CD4-positive, alpha-beta T cell treated with Interleukin-6 at 100 ng/mL for 8 hours (primary cell): ENCODE measurements at places on chromosomes 5 and 9.

DNA sequence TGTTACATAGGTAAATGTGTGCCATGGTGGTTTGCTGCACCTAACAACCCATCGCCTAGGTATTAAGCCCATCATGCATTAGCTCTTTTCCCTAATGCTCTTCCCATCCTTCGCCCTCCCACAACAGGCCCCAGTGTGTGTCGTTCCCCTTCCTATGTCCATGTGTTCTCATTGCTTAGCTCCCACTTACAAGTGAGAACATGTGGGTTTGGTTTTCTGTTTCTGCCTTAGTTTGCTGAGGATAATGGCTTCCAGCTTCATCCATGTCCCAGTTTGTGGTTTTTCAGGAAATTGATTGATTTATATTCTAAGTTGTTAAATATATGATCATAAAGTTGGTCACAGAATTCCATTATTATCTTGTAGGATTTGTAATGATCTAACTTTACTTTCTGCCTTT is 85.3 kb upstream of the CAST start:
- no peak for DNase-seq

GRCh38 chr5:168295574-168296201 is 4.2 kb downstream of the WWC1 start:
- DNase-seq: no peak

GRCh38 chr5:61994171-61994570 is 311.8 kb upstream of the KIF2A start:
- DNase-seq: no peak

GRCh38 chr5:93278896-93279295 is 302.1 kb downstream of the NR2F1-AS1 start:
- no peak for DNase-seq

DNA sequence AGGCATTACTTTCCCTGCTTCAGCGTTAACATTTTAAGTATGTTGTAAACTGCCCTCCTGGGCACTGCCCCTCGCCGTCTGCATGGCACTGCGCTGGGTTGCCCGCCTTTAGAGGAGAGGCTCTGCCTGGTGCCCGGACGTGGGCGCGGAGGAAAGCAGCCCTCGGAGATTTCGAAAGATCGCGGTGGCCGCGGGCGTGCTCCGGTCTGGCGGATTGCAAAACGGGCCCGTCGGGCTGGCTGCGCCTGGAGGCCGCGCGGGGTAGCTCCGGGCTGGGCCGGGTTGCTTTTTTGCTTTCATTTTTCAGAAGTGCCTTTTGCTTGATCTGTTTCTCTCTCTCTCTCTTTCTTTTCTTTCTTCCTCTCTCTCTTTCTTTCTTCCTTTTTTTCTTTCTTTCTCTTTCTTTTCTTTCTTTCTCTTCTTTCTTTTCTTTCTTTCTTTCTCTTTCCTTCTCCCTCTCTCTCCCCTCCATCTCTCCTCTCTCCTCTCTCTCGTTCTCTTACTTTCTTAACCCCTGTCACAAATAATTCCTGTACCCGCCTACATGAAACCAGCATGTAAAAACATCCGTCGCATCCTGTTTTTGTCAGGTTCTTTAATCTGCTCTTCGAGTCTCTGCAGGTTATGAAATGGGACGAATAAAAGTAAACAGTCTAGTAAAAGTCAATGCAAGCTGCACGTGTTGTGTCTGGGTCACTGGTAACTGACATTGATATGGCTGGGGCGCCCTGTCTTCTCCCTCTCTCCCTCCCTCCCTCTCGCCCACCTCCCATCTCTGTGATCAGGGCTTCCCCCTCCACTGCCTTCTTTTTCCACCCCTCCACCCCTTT is 1.7 kb downstream of the FST start:
- peak; percentile 29 for DNase-seq

DNA sequence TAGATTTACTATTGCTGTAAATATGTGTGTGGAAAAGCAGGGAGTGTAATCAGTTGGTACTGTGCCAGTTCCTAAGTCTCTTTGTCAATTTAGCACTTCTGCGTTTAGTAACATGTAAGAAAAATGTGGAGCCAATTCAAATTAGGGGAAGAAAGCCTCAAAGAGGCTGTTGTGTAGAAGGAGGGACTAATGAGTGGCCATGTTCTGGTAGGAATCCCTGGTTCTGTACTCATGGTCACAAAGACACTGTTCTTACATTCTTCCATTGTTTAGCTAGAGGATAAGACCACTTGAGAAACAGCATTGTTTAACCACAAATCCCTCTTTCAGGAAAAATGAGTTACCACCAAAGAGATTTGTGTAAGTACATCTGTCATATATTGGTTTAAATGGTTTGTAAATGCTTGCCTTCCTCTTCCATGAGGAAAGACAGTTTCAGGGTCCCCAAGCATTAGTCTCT is 14.9 kb downstream of the ARHGEF28 start:
- DNase-seq: no peak

DNA sequence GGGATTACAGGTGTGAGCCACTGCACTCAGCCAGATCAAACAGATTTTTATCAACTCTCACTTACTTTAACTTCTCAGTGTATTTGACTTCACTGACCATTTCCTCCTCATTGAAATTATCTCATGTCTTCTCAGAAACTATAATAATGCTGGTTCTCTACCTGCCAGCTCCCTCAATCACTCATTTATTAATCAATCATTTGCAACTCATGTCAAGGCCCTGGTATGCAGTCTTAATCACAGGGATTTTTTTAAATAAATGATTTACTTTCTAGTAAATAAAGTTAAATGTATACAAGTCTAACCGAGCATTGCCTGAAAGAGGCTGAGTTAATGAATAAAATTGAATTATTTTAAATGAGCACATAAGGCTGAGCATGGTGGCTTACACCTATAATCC is 63.3 kb downstream of the PLPP1 start:
- no peak for DNase-seq

- no peak for DNase-seq
These were observed 113.7 kb upstream of the HAPLN1 start for GRCh38 chr5:83834306-83834705.

DNA sequence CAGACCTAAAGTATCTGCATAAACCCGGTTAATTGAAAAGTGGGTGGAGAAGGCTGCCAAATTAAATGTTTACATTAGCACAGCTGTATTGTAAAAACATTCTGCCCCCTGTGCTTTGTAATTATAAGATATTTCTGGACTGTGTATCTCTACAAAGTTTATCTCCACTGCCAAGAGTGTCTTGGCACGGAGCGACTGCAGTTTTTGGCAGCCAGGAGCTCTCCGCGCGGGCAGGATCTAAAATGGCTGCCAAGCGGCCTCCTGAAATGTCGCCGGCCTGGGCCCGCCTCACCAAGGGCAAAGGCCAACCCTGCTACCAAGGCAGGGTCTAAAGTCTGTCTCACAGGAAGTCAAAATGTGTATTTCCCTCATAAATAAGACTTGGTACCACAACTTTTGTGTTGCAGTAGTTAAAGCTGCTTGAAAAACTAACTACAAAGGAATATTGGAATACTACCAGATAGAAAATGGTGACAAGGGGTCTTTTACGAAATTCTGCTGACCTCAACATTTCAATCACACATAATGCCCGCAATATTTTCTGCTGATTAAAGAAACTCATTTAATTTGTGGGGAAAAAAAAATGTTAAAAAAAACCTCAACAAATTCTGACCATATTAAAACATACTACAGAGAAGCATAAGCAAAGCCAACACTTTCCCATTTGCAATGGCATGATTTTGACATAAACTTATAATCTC is 110.4 kb downstream of the NFIB start:
- no peak for DNase-seq

DNA sequence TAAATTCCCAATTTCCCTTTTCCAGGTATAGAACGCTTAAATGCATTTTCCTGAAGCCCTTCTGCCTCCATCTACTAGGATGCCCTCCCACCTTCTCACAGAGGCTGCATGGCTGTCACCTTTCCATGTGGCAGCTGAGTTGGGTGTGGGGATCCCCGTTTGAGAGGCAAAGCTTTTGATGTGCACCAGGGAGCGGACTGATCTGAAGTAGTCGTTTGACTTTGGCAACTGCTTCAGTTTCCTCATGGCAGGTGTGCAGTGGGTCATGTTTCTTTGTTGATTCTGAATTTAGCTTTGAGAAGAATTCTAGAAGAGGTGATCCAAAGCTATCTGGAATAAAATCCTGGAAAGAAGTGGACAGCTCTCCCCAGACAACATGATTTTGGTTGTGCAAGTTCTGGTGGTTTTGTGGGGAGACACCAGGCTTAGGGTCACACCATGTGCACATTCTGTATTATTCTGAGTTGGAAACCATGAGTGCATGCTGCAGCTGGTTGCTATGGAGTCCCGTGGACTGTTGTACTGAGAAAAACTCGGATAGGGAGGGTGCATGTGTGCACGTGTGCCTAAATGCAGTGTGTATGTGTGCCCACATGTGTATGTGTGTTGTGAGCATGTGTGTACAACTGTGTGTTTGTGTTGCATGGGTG is 63.5 kb downstream of the GADD45G start:
- no peak for DNase-seq

- DNase-seq: no peak
These were observed 44.3 kb upstream of the COL5A1 start for GRCh38 chr9:134597041-134597913.

- DNase-seq: no peak
These were observed 95.0 kb downstream of the APBA1 start for GRCh38 chr9:69577123-69577522.

DNA sequence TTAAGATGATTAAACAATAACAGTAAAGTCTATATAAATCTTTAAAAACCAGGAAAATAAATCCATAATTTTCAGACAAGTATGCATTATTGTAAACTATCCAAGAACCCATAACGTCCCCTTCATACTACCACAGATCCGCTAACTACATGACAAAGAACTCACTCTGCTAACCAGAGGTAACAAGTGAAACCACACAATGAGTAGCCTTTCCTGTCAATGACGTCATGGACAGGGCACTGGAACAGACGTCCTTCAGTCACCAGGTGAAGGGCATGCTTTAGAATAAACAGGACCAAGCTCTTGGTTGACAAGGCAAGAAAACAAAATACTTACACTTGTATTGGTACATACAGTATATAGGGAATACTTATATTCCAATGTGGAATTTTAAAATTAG is 45.2 kb downstream of the RNF130 start:
- DNase-seq: no peak

GRCh38 chr9:80082213-80082612 is 510.4 kb downstream of the TLE4 start:
- DNase-seq: no peak

GRCh38 chr5:106858616-106859015 is 812.1 kb downstream of the EFNA5 start:
- DNase-seq: no peak

GRCh38 chr9:33329117-33329563 is 38.8 kb downstream of the NFX1 start:
- no peak for DNase-seq

DNA sequence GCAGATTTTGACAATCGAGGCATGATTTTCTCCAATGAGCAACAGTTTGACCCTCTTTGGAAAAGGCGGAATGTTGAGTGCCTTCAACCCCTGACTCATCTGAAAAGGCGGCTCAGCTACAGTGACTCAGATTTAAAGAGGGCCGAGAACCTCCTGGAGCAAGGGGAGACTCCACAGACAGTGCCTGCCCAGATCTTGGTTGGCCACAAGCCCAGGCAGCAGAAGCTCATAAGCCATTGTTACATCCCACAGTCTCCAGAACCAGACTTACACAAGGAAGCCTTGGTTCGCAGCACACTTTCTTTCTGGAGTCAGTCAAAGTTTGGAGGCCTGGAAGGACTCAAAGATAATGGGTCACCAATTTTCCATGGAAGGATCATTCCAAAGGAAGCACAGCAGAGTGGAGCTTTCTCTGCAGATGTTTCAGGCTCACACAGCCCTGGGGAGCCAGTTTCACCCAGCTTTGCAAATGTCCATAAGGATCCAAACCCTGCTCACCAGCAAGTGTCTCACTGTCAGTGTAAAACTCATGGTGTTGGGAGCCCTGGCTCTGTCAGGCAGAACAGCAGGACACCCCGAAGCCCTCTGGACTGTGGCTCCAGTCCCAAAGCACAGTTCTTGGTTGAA is 13.6 kb downstream of the PTPDC1 start:
- DNase-seq: no peak

DNA sequence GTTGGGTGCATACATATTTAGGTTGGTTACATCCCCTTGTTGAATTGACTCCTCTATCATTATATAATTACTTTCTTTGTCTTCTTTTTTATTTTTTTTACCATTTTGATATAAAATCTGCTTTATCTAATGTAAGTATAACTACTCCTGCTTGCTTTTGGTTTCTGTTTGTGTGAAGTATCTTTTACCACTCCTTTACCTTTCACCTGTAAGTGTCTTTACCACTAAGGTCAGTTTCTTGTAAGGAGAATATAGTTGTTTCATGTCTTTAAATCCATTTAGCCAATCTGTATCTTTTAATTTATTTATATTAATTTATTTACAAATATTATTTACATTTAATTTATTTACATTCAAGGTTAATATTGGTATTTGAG is 33.0 kb downstream of the INSL4 start:
- no peak for DNase-seq

- DNase-seq: no peak
These were observed 118.9 kb upstream of the NMUR2 start for GRCh38 chr5:152523964-152524363.

GRCh38 chr5:90113108-90113507 is 296.4 kb downstream of the CETN3 start:
- DNase-seq: no peak

DNA sequence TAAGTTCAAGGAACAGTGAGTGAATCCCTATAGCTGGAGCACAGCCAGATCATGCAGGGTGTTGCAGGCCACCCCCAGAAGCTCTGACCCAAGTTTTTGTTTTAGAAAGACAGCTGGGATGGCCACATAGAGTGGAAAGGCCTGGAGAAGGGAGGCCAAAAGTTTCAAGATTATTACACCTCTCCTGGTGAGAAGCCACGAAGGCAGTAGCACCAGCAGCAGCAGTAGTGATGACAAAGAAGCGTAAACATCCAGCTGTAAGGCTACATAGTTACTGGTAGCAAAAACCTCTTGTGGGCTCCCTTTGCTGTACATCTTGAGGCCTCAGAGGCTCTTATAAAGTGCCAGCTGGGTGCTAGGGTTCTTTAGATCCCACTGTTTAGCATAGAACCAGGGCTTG is 11.8 kb downstream of the ADAMTSL1 start:
- no peak for DNase-seq

- DNase-seq: no peak
These were observed 10.6 kb upstream of the NR3C1 start for GRCh38 chr5:143413958-143414669.

- no peak for DNase-seq
These were observed 80.2 kb downstream of the PRKACG start for GRCh38 chr9:68933434-68934328.

DNA sequence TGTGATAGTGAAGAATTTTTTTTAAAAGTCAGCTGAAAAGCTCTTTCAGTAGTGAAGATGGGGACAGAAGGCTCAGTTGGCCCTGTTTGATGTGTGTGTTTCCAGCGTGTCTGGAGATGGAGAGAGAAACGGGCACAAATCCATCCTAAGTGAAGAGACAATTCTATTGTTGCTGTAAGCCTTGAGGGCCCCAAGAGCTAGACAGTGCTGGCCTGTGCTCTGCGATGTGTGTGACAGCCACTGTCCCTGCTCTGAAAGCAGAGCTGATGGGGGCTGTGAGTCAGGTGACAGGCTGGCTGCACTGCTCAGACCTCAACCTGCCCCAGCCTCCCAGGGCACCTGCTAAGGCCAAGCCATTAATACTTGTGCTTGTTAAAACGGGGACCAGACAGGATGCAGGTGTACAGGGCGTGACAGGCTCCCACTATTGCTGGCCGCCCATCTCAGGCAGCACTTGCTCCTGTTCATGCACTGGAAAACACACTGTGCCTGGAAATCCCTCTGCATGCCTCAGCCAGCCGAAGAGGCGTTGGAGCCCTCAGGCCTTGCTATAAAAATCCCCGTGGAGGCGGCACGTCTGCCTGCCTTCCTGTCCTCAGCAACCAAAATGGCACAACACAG is 44.6 kb upstream of the SEMA4D start:
- DNase-seq: no peak
